Cerebellar cortex (tissue), 1 donor: ENCODE measurements at places on chromosomes 11 and 22.

DNA sequence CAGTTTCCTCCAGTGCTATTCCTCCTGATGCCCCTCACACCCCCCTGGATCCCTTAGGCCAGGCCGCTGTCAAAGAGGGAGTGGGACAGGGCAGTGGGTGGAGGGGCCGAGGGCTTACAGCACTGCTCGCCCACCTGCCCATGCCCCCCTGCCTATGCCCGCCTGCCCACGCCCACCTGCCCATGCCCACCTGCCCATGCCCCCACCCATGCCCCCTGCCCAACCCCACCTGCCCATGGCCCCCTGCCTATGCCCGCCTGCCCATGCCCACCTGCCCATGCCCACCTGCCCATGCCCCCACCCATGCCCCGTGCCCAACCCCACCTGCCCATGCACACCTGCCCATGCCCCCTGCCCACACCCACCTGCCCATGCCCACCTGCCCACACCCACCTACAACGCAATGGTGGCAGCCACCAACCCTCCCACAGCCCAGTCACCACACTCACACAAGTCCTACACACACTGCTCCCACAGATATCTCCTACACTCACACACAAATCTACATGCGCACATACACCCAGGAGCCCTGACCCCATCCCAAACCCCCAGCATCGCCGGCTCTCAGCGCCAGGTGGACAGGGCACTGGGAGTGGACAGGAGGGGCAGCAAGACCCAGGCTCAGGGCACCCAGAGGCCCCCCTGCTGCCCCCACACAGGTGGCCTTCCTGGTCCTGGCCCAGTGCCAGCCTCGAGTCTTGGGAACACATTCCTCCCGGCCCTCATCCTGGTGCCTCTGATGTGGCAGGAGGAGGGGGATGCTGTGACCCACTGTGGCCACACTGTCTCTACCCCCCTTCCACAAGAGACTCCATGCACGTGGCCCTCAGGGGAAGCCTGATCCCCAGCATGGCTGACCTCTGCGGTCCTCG is 61.8 kb downstream of the CYTH4 start:
- DNase-seq, result no peak

- no peak for DNase-seq
Measured at GRCh38 chr11:44138980-44139379, 43.5 kb downstream of the EXT2 start.

DNA sequence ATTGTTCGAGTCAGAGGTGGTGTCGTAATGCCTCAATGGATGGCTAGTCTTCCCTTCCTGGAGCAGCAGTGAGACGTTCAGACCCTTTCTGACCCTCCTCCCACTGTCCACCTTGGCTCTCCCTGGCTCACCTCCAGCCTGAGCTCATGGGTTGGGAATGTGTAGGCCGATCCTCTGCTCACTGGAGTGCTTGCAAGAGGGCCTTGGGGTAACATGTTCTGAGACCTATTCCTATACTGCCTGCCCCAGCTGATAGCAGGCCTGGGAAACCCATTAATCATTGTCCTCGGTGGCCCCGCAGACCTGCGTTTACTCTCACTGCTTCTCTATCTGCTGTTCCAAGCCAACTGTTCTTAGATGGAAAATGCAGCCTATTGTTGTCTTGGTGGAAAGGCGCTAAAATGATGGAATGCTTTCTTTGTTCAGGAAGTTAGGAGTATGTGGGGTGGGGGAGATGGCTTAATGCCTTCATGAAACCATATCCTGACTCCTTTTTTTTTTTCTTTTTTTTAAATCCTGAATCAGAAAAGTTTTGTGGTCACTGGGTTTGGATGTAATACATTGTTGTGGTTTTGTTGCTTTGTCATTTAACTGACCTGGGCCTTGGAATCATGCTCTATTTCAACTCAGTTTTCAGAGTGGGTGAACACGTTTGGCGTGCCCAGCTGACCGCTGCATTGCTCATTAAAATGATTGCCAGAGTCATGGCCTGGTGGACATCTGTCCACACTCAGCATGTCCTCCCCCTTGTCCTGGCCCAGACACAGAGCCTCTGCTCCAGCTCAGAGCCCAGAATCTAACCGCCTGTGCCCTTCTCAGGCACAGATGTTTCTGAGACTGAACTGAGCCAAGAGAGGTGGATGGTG is 72.5 kb downstream of the MICAL2 start:
- DNase-seq, result peak; percentile 47

DNA sequence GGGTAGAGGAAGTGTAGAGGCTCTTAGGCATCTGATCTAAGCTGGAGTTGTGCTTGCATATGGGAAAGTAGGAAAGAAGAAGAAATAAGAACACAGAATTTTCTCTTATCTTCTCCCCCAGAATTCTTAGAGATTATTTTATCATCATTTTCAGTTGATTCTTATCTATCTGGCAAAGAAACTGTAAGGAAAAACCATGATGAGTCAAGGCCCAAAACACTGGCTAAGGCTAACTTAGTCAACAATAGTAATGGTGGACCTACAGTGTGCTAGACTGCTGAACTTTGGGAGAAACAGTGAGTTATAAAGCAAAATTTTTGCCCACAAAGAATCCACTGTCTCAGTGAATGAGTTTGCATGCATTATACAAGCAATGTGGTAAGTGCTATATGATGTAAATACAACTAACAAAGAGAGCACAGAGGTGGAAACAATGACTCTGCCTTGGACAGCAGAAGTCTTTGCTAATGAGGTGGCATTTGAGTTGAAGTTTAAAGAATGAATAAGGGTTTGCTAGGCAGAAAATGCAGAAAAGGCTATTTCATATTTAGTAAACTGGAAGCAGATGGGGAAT is 344.5 kb upstream of the PLET1 start:
- no peak for DNase-seq

DNA sequence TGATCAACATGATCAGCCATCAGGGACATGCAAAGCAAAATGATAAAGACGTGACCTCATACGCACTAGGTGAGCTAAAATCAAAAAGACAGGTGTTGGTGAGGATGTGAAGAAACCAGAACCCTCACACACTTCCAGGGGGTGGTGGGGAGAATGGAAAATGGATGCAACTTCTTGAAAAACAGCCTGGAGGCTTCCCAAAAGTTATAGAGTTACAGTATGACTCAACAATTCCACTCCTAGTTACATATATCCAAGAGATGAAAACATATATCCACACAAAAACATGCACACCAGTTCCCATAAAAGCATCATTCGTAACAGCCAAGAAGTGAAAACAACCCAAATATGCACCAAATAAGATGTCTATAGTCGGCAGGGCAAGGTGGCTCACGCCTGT is 42.1 kb upstream of the APLNR start:
- no peak for DNase-seq

DNA sequence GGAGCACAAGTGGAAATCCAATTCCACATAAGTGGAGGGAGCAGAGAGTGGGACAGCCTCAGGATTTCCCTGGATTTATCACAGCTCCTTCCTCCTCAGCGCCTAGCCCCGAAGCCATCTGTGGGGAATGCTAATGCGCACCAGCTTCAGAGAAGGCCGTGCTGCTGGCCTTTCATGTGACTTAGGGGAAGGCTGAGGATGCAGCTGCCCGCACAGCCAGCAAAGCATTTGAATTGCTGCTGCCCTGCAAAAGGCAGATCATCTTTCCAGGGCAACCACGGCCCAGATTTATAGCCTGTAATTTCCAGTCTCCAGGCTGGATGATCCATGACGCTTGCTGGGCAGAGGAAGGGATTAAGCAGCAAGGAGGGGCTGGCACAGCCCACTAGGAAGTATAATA is 29.9 kb downstream of the SYN3 start:
- no peak for DNase-seq

GRCh38 chr11:109819410-109819809 is 273.8 kb upstream of the ZC3H12C start:
- no peak for DNase-seq

- no peak for DNase-seq
Measured at GRCh38 chr11:63583357-63583677, 20.1 kb upstream of the PLAAT2 start.

DNA sequence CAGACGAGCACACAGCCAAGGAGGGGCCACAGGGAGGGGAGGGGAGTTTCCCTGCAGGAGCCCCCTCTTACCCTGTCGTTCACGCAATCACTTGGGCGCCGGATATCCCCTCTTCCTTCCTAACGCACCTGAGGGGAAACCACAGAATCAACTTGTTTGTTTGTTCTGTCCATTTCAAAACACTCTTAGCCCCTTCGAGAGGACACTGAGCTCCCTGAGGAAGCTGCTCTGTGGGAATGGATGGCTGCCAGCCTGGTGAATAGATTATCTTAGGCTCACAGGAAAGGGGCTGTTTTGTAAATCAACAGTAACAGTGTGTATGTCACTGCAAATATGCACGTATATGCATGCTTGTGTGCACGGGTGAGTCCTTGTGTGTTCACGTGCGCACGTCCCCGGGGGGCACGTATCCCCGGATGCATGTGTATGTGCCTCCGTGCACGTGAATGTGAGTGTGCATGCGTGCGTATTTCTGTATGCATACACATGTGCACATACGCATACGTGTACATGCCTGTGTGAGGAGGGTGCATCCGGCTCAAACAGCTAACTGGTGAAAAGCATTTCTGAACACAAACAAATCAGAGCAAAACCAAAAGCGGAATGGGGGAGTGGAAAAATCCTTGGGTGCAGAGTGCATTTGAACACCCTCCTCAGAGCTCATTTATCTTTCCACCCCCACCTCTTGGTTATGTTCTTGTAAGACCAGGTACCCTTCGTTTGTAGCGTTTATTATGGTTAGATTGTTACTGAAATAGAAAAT is 7.2 kb downstream of the ARSA start:
- peak; percentile 89 for DNase-seq

GRCh38 chr22:49232319-49233067 is 595.2 kb downstream of the BRD1 start:
- DNase-seq, result no peak

DNA sequence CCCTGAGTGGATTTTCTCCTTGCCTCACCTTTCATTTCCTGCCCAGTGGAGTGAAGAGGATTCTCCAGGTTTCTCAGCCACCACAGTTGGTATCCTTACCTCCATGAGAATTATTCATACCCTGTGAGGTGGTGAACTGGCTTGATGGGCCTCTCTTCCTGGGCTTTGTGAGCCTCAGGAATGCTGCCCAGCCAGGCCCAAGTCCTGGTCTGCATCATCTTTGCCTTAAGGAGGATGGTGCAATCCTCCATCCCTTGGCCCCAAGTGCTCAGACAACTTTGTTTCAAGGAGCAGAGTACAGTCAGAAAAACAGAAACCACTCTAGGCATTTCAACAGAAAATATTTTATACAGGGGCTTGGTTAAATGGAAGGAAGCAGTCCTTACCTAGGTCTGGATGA is 114.2 kb upstream of the CADM1 start:
- DNase-seq, result no peak

GRCh38 chr11:105840391-105840790 is 181.6 kb downstream of the MSANTD4 start:
- no peak for DNase-seq

- no peak for DNase-seq
Measured at GRCh38 chr22:23106906-23107367, 34.9 kb downstream of the RSPH14 start.

- DNase-seq, result no peak
Measured at GRCh38 chr11:67277231-67277961, 11.1 kb downstream of the GRK2 start.

DNA sequence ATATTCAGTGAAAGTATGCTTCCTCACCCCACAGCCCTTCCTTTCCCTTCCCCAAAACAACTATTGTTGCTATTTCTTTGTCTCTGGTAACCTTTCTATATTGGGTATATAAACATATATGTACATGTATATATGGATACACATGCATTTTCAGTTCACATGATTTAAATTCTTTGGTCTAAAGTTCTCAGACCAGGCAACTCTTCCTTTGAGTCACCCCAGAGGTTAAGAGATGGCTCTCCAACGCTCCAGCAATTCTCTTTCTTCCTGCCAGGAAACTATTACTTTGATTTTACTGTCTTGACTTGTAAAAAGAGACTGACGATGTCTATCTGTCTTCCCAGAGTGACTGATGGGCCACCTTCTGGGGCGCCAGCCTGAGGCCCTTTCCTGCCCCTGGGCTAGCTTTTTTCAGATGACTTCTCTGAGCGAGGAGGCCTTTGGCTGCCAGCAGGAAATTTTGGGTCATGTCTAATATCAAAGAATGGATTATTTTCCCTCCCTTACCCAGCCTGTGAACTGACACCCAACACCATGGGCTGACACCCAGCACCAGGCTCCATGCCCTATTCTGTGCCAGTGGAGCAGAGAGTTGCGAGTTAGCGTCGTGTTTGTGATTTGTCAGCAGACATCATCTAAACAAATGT is 14.4 kb upstream of the ST3GAL4 start:
- DNase-seq, result no peak

DNA sequence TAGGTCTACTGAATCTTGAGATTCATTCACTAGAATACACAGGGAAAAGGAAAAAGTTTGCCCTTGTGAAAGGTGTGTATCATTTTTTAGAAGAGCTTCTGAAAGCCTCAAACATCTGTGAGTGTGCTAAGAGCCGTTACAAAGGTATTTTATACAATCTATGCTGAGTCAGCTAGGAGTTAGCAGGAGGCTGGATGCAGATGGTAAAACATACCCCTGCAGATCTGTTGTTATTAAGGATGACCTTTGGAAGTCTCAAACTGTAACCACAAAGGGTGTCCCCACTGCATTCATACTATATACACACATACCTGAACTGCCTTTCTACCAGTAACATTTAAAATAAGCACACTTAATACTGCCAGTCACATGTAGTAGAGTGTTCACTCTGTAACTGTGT is 8.4 kb upstream of the C11orf91 start:
- no peak for DNase-seq

- peak; percentile 82 for DNase-seq
Measured at GRCh38 chr22:46758867-46759290, 3.6 kb upstream of the TBC1D22A start.

DNA sequence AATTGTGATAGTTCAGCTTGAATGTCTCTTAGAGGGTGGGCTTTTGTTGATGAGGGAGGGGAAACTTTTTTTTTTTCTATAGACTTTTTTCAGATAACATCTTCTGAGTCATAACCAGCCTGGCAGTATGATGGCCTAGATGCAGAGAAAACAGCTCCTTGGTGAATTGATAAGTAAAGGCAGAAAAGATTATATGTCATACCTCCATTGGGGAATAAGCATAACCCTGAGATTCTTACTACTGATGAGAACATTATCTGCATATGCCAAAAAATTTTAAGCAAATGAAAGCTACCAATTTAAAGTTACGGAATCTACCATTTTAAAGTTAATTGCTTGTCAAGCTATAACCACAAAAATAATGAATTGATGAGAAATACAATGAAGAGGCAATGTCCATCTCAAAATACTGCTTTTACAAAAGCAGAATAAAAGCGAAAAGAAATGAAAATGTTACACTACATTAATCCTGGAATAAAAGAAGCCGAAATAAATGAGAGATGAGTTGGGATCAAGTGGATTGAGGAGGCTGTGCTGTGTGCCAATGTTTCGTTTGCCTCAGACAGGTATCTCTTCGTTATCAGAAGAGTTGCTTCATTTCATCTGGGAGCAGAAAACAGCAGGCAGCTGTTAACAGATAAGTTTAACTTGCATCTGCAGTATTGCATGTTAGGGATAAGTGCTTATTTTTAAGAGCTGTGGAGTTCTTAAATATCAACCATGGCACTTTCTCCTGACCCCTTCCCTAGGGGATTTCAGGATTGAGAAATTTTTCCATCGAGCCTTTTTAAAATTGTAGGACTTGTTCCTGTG is 3.9 kb downstream of the MALAT1 start:
- DNase-seq, result peak; percentile 25
